ENCODE measurements at places on chromosomes 12 and 14.

DNA sequence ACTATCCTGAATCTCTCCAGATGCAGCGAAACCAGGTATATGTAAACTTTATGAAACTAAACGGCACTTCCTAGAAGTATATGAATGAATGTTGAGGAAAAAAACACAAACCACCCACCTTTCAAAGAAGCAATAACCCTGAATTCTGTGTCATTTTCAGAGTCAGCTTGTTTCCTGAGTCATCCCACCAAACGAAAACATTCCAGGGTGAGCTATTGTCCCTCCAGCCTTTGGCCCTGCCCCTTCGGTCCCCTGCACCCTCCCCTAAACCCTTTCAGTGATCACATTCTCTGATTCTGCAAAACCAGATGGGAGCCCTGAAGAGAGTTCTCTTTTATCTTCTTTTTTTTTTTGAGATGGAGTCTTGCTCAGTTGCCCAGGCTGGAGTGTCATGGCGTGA, 202.6 kb upstream of the ALG10B start:
- DNase-seq, result no peak

- DNase-seq, result no peak
These were observed 798.5 kb downstream of the DIO2 start for GRCh38 chr14:79412822-79413221.

GRCh38 chr14:60102389-60102788, 10.7 kb downstream of the PCNX4 start:
- DNase-seq, result no peak

DNA sequence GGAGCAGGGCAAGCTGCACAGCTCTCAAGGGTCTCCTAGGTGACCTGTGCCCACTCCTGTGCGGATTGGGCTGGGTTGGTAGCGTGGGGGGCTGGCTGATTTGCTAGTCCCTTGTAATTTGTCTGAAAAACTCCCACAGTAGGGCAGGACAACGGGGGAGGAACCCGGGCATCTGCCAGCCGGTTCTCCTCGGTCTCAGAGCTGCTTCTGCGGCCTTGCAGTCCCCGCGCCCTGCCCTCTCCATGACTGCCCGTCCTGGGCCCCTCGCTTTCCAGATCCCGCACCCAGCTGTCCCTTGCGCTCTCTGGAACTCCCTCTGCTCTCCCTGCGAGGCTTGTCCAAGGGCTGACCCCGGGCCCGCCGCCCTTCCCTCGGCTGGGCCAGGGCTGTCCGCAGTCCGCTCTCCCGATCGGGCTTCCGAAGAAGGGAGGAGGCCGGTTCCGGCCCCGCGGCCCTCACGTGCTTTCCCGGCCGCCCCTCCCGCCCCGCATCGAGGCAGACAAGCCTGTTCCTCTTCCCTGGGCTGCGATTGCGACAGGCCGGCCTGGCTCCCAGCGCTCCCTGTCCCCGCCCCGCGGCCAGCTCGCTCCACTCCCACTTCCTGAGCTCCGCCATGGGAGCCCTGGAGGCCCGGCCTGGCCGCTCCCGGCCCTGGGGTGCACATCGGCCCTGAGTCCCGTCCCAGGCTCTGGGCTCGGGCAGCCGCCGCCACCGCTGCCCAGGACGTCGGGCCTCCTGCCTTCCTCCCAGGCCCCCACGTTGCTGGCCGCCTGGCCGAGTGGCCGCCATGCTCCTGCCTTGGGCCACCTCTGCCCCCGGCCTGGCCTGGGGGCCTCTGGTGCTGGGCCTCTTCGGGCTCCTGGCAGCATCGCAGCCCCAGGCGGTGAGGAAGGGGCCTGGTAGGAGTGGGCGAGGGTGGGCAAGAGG, at the start of gene LTBR:
TSS of gene LTBR (plus strand) at position 591 of the 927 bp plus-strand sequence. CDS start at position 788, 197 bp downstream.
- no peak for DNase-seq

GRCh38 chr14:73739174-73739898, 25.2 kb upstream of the PNMA1 start:
- DNase-seq, result no peak
